ENCODE measurements at places on chromosomes 13 and 19.

GRCh38 chr19:29596885-29597525 is 9.1 kb upstream of the POP4 start:
- no peak for DNase-seq

- peak; percentile 73 for DNase-seq
Measured at GRCh38 chr13:27621366-27622101, at the start of gene POLR1D. Gene POLR1D, plus strand, starts transcription at chr13:27621892. Its CDS starts 92 bp downstream, at chr13:27621984.

DNA sequence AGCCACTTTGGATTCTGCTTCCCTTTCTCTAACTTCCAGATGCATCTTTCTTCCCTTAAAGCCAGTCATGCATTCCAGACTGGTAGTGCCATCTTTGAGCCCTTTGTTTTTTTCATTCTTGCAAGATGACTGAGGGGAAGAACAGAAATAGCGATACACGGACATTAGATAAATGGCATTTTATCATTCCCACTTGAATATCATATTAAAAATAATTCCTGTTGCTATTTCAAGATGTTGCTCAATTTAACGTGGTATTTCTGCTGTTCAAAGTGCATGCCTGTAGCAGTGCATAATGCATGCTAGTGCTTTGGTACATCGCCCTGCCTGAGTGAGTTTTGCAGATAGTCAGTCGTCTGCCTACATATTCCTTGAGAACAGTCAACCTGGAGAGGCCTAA is 140.6 kb upstream of the FRY start:
- no peak for DNase-seq

GRCh38 chr13:34675626-34676025 is 266.4 kb upstream of the NBEA start:
- DNase-seq: no peak

DNA sequence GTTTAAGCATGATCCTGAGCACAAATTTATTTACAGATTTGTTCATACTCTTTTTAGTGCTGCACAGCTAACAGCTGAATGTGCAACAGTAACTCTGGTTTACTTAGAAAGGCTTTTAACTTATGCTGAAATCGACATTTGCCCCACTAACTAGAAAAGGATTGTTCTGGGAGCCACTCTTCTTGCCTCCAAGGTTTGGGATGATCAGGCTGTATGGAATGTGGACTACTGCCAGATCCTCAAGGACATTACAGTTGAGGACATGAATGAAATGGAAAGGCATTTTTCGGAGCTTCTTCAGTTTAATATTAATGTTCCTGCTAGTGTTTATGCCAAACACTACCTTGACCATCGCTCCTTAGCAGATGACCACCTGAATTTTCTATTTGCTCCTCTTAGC is 16.0 kb downstream of the ZNF100 start:
- DNase-seq: no peak

- DNase-seq: no peak
Measured at GRCh38 chr13:96403241-96403640, 313.3 kb downstream of the HS6ST3 start.

DNA sequence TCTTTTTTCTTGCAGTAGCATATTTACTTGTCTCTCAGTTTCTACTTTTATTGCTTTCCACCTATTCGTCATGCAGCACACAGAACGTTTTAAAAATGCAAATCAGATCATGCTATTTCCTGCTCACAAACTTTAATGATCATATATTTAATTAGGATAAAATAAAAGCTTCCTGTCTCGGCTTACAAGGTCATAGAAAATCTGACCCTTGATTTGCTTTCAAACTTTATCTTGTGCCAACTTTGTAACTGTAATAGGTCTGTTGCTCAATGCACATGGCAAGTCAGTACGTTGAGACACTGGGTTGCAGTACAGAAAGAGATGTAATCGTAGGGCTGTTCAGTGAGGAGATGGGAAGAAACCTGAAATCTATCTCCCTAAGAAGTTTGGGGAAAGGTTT is 95.6 kb upstream of the CSNK1A1L start:
- DNase-seq: no peak

DNA sequence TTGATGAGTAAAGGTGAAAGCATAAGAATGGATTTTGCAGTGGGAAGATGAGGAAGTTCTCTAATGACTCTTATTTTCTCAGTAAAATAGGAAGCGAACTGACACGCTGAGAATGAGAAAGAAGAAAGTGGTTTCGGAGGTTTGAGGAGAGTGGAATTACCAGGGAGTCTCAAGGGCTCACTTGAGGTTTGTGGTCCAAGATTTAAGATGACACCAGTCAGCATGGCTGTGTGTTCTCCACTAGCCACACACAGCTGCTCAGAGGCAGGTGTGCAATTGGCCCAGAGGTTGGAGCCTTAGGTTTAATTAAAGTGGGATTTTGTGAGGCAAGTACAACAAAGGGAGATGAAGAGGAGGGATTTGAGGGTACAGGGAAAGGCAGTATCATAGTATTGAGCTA is 99.6 kb upstream of the NBEA start:
- DNase-seq: no peak

- DNase-seq: no peak
Measured at GRCh38 chr13:110057052-110057451, 249.9 kb downstream of the COL4A1 start.

- no peak for DNase-seq
Measured at GRCh38 chr19:11982526-11982925, 17.7 kb downstream of the ZNF763 start.

GRCh38 chr13:66492479-66492878 is 737.7 kb downstream of the PCDH9 start:
- DNase-seq: no peak

Measured in right renal pelvis (tissue), 4 donors.